Mucosa of descending colon (tissue), 3 donors: ENCODE measurements at places on chromosomes 4 and X. TPM values are rescaled to one million over a fixed set of nuclear protein-coding genes. Genes with fewer than 3 reads are reported as not detected.

The GLUD2 gene
- total RNA-seq, result 0.24 TPM

The DIPK2B gene
- 1.9 TPM for total RNA-seq

The TLR3 gene
- total RNA-seq, result 55.0 TPM

The SHOX gene
- total RNA-seq, result 0.22 TPM

- no peak for DNase-seq
Observed at GRCh38 chr4:91222014-91222413, 1081.8 kb upstream of the GRID2 start.

DNA sequence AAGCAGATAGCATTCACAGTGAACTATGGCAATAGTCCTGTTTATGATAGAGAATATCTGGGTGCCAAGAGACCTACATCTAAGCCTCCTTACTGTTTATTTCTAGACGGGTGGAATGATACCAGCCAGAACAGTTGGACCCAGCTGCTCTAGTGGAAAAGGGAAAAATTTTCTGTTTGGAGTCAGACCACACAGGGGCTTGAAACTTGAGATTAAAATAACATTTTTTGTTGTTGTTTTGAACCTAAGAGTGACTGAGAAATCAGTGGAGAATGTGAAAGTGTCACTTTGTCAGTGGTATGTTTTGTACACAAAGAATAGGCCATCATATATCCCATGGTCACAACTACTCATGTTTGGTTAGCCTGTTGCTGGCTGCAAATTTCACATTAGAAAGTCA, 105.7 kb downstream of the AGTR2 start:
- DNase-seq, result no peak

DNA sequence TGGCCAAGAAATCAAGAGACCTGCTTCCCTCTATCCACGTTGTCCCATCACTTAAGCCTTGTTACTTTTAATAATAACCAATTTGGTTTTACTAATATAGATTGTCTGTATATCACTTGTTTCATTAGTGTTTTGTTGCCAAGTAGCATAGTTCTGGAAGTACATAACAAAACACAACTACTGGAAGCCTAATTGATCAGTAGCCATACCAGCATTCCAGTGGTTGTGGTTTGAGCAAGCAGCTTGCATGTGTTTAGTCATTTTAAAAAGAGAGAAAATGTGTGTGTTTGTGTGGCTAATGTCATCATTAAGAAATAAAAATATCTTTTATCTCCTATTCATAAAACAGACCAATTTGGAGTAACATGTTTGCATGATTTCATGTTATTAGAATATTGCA, 70.8 kb downstream of the PTPN13 start:
- no peak for DNase-seq

- DNase-seq, result no peak
Observed at GRCh38 chrX:79181401-79181800, 36.9 kb downstream of the GPR174 start.

- DNase-seq, result no peak
Observed at GRCh38 chr4:81085979-81086378, 55.5 kb downstream of the BMP3 start.

- DNase-seq, result no peak
Observed at GRCh38 chr4:174214101-174214878, 69.2 kb downstream of the FBXO8 start.

- DNase-seq, result no peak
Observed at GRCh38 chr4:126627255-126627654, 1005.5 kb upstream of the INTU start.

- no peak for DNase-seq
Observed at GRCh38 chr4:141124224-141124623, 9.0 kb downstream of the RNF150 start.

GRCh38 chrX:133188631-133189030, 29.5 kb downstream of the TFDP3 start:
- no peak for DNase-seq

GRCh38 chr4:142697320-142697719, 148.8 kb downstream of the INPP4B start:
- DNase-seq, result no peak

DNA sequence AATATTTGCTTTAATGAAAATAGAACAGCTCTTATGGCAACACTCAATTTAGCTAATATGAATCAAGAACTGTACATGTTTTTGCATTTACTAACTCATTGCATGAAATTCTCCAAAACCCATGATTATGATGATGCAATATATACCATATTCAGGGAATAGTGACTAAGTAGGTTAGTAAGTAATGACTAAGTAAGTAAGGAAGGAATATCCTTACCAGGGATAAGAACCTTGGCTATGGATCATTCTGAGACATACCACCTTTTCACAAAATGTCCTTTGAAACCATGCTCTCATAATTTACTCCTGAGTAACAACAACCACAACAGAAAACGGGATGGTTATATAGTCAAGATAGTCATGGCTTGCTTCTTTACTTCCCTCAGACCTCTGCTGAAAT, 1513.0 kb downstream of the STIM2 start:
- DNase-seq, result no peak

GRCh38 chr4:138242076-138242833, at the start of gene SLC7A11:
Gene SLC7A11 (minus strand): TSS chr4:138242349. CDS start chr4:138242069, 280 bp downstream.
- DNase-seq, result peak; percentile 64
